ENCODE measurements at places on chromosomes 16 and 17.

- DNase-seq = no peak
Measured at GRCh38 chr17:43439041-43439440, 40.2 kb downstream of the ARL4D start.

GRCh38 chr16:84247331-84247730 lies 7.5 kb upstream of the KCNG4 start:
- no peak for DNase-seq

- no peak for DNase-seq
Measured at GRCh38 chr17:46770439-46770817, 48.1 kb downstream of the WNT3 start.

- no peak for DNase-seq
Measured at GRCh38 chr17:46194393-46195216, 1.4 kb upstream of the KANSL1 start.

DNA sequence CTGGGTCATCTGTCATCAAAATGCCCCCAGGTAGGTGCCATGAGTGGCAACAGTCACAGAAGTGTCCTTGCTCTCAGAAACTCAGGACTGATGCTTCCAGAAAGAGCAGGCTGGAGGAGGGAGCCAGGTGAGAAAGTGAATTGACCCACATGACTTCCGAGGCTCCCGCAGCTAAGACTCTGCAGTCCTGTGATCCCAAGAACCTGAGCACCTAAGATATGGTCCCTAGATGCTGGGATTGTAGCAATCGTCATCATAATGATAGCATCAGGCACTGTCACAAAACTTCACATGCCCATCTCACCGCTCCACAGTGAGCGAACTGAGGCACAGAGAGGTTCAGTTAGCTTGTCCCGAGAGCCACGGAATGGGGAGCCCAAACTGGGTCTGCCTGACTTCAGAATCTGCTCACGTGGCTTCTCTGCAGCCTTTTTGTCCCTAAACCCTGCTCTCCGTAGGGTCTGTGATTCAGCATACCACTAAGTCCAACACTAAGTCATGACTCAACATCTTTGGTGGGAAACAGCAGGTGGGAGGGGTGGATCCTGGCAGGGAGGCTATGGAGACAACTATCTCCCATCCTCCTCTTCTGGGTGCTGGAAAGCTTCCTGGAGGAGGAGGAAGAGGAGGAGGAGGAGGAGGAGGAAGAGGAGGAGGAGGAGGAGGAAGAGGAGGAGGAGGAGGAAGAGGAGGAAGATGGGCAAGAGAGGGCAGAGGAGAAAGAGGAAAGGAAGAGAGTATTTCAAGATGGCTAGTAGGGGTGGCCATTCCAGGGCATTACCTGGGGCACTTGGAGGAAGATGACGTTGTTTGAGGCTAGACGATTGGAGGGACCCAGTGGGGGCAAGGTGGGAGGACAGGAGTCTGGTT lies 55.5 kb upstream of the DLX4 start:
- DNase-seq = no peak

DNA sequence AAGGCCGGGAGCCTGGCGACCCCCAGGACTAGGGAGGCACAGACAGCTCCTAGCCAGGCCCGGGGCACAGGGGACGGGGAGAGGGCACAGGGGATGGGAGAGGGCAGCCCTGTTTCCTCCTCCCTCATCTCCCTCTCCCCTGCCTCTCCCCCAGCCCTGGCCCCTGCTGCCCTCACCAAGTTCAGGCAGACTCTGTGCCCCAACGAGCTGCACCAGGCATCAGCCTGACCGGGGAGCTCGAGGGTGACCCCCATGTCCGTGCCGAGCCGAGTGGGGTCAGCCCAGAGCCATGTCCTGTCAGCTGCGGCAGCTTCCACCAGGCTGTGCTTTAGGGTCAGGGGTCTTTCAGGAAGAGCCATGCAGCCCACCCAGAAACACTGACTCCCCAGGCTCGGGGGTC lies 6.0 kb downstream of the CDH15 start:
- no peak for DNase-seq

DNA sequence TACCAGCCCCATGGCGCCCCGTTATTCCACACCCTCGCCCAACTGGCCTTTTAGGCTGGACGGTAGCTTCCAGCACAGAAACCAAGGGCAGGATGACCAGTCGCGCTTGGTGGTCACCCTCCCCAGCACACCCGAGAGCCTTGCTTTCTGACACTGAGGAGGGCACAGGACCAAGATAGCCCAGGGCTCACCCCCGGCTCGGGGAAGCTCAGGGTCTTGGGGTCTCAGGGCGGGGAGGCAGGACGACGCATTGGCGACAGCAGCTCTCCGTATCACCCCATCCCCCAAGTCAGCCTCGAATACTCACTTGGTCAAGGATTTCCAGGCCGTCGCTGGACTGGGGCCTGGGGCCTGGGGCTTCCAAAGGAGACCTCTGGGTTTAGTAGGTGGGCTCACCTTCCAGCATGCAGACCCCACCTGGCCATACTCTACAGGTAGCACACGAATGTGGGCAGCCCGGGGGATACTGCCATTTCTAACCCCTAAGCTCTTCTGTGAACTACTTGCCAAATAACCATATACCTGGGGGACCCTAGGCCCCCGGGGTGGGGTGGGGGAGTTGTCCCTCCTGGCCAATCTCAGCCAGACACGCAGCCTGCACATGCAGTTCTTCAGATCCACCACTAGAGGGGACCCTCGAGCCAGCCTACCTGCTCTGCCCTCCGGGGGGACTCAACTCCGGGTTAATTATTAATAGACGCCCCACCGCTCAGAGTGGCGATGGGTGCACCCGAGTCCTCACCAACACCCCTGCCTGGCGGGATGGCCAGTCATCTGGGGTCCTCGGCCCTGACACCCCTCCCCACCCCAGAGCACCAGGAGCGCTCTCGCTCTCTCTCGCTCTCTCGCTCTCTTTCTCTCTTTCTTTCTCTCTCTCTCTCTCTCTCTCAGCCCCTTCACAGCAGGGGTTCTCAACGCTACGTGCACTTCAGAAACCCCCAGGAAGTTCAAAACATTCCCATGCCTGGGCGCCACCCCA lies 30.0 kb downstream of the TBC1D16 start:
- no peak for DNase-seq

GRCh38 chr17:61689610-61690180 lies 98.7 kb upstream of the NACA2 start:
- no peak for DNase-seq

- DNase-seq = peak; percentile 28
Measured at GRCh38 chr16:15829460-15829859, 27.4 kb downstream of the MYH11 start.

GRCh38 chr16:67029254-67030096 lies 526 bp downstream of the CBFB start:
- no peak for DNase-seq

DNA sequence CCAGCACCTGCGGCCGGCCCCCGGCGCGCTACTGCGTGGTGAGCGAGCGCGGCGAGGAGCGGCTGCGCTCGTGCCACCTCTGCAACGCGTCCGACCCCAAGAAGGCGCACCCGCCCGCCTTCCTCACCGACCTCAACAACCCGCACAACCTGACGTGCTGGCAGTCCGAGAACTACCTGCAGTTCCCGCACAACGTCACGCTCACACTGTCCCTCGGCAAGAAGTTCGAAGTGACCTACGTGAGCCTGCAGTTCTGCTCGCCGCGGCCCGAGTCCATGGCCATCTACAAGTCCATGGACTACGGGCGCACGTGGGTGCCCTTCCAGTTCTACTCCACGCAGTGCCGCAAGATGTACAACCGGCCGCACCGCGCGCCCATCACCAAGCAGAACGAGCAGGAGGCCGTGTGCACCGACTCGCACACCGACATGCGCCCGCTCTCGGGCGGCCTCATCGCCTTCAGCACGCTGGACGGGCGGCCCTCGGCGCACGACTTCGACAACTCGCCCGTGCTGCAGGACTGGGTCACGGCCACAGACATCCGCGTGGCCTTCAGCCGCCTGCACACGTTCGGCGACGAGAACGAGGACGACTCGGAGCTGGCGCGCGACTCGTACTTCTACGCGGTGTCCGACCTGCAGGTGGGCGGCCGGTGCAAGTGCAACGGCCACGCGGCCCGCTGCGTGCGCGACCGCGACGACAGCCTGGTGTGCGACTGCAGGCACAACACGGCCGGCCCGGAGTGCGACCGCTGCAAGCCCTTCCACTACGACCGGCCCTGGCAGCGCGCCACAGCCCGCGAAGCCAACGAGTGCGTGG lies 1.5 kb downstream of the NTN1 start:
- DNase-seq = no peak

GRCh38 chr16:24191876-24192402 lies 64.2 kb upstream of the CACNG3 start:
- no peak for DNase-seq

DNA sequence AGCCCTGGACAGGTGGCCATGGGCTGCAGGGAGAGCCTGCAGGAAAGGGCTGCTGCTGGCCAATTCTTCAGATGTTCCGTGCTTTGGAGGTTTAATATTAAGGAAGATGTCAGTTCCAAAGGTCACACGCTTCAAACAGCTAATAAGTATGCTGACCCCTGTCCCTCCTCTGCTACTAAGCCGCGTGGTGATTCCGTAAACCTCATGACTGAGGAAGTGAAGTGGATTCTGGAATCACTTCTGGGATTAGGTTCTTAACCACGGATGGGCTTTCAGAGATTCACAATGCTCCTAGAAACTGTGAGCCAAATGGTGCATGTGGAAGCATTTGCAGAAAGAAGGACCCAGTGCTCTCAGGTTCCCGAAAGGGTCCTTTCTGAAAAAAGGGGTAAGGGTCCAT lies 28.5 kb upstream of the ERN1 start:
- DNase-seq = no peak

DNA sequence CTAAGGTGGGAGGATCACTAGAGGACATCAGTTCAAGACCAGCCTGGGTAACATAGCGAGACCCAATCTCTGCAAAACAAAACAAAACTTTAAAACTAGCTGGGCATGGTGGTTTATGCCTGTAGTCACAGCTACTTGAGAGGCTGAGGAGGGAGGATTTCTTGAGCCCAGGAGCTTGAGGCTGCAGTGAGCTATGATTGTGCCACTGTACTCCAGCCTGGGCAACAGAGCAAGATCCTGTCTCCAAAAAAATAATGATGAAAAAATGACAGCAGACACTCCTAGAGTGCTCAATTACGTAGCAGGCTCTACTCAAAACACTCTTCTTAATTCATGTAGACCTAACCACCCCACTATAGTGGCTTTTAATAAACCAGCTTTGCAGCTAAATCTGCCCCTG lies 12.9 kb downstream of the ERN2 start:
- no peak for DNase-seq

DNA sequence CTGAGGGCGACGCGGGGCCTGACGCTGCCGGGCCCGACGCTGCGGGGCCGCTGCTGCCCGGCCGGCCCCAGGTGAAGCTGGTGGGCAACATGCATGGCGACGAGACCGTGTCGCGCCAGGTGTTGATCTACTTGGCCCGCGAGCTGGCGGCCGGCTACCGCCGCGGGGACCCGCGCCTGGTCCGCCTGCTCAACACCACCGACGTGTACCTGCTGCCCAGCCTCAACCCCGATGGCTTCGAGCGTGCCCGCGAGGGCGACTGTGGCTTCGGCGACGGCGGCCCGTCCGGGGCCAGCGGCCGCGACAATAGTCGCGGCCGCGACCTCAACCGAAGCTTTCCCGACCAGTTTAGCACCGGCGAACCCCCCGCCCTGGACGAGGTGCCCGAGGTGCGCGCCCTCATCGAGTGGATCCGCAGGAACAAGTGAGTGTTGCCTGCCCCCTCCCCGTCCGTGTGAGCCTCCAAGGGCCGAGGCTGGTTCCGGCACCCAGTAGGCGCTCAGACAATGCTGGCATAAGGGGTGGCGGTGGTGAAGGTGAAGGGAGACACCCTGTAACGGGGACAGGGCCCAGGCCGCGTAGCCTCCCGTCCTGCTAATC lies 676 bp downstream of the CPD start:
- DNase-seq = no peak

DNA sequence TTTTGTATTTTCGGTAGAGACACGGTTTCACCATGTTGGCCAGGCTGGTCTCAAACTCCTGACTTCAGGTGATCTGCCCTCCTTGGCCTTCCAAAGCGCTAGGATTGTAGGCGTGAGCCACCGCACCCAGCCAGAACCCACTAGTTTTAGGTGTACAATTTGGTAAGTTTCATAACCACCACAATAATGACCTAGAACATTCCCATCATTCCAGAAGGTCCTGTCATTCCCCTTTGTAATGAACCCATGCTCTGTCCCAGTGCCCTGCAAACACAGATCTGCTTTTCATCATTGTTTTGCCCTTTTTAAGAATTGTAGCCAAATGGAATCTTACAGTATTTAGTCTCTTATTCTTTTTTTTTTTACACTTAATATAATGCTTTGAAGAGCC lies 35.6 kb upstream of the IRF8 start:
- DNase-seq = no peak

DNA sequence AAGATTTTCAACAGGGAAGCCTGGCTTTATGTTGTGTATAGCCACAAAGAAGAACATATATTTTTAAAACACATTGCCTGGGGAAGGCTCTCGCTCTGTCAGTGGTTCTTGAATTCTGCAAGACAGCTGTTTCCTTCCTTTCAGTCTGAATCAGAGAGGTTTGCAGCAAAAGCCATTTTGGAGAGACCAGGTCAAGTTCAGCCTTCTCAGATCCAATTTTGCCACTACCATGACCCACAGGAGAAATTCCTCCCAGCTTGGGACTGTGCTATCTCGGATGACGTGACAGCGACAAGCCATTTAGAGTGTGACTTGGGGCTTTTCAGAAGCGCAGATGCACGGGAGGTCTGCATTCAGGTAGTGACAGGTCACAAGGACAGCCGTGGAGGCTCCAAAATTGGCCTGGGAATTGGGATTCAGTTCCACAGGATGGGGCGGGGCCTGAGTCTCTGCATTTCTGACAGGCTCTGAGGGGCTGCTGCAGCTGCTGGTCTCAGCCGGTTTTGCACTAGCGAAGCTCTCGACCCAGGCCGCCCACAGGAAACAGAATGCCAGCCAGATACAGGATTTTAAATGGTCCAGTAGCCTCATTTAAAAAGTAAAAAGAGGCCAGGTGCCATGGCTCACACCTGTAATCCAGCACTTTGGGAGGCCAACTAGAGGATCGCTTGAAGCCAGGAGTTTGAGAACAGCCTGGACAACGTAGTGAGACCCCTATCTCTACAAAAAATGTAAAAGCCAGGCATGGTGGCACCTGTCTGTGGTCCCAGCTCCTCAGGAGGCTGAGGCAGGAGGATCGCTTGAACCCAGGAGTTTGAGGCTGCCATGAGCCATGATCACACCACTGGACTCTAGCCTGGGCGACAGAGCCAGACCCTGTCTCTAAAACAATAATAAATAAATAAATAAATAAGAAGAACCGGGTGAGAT lies 196.6 kb upstream of the CIBAR2 start:
- DNase-seq = no peak

DNA sequence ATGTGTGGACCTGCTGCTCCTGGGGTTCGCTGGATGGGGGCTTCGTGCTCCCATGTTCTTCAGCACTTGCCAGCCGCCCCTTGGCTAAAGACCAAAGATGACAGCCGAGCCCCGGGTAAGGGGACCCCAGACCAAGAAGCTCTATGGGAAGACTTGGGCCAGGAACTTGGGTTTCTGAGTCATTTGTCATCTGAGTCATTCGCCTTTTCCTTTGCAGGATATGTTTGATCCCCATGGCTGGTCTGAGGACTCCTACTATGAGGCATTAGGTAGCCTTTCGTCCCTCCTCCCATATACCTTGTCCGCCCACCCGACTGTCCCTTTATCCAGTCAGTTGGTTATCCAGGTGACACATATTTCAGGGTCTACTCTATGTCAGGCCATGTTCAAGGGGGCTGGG lies 17.7 kb upstream of the ITGB4 start:
- no peak for DNase-seq

Measured in left renal cortex interstitium (tissue), 4 donors.